ENCODE measurements at places on chromosomes 4 and X. TPM values are rescaled to one million over a fixed set of nuclear protein-coding genes. Genes with fewer than 3 reads are reported as not detected.

GRCh38 chrX:9873952-9874351 lies 87.7 kb downstream of the SHROOM2 start:
- no peak overlapping the region for H3K4me3 ChIP-seq
- H3K27ac ChIP-seq = no peak overlapping the region
- no peaks in the 10 kb centered on the region for H3K36me3 ChIP-seq
- no peak for DNase-seq
- H3K27me3 ChIP-seq = no peaks in the 10 kb centered on the region

GRCh38 chrX:134388161-134389109 lies 71.5 kb upstream of the HPRT1 start:
- no peaks in the 10 kb centered on the region for H3K27me3 ChIP-seq
- no peak overlapping the region for H3K27ac ChIP-seq
- H3K4me3 ChIP-seq = no peak overlapping the region
- H3K4me1 ChIP-seq = no peaks in the 10 kb centered on the region
- no peak for DNase-seq
- no peaks in the 10 kb centered on the region for H3K36me3 ChIP-seq

DNA sequence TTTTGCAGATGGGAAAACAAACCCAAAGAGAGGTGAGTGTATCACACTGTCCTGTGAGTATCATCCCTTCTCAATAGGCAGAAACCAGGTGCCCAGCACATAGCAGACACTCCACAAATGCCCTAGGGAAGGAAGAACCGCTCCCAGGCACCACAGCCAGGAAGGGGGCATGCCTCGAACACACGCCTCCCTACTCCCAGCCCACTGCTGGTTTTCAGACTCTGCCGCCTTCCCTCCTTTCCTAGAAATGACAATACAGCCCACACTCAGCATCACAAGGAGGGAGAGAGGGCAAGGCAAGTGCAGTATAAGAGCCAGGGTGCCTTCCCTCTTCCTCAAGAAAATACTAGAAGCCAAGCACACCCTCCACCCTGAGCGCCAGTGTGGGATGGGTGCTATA lies 16.2 kb downstream of the JAKMIP1 start:
- DNase-seq = no peak
- H3K27me3 ChIP-seq = no peaks in the 10 kb centered on the region
- H3K4me3 ChIP-seq = no peak overlapping the region
- H3K4me1 ChIP-seq = no peaks in the 10 kb centered on the region
- H3K27ac ChIP-seq = no peak overlapping the region
- H3K36me3 ChIP-seq = no peaks in the 10 kb centered on the region

DNA sequence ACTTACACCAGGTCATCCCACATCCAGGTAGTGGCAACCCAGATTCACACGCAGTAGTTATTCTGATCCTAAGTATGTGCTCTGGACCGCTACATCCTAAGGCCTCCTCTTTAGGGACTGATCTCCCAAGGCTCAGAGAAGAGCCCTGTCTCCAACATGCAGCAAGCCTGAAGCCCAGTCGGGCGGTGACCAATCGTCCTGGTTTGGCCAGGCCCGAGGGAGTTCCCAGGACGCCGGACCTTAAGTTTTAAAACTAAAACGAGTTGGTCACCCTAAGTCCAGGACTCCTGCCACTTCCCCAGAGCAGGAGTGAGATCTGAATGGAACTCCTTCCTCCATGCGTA lies 385 bp downstream of the LYAR start:
- H3K27ac ChIP-seq = peak overlapping the region; percentile 77
- H3K4me1 ChIP-seq = peaks cover 13% of the 10 kb centered on the region
- H3K4me3 ChIP-seq = peak overlapping the region; percentile 69
- H3K36me3 ChIP-seq = peaks cover 2% of the 10 kb centered on the region
- no peak for DNase-seq

GRCh38 chr4:140152013-140152703 lies 1.8 kb downstream of the MAML3 start:
- peak overlapping the region; percentile 97 for H3K27ac ChIP-seq
- no peaks in the 10 kb centered on the region for H3K27me3 ChIP-seq
- H3K36me3 ChIP-seq = no peaks in the 10 kb centered on the region
- H3K4me3 ChIP-seq = peak overlapping the region; percentile 97
- no peak for DNase-seq
- H3K4me1 ChIP-seq = no peaks in the 10 kb centered on the region

DNA sequence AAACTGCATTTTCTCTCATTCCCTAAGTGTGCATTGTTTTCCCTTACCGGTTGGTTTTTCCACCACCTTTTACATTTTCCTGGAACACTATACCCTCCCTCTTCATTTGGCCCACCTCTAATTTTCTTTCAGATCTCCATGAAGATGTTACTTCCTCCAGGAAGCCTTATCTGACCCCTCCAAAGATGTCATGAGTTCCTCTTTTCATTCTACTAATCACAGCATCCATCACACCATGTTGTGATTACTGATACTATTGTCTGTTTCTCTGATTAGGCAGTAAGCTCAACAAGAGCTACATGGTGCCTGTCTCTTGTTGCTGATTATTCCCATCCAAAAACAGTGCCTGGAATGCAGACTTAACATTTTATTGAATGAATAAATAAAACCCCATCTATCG lies 2.9 kb upstream of the AFP start:
- H3K27ac ChIP-seq = no peak overlapping the region
- H3K36me3 ChIP-seq = no peaks in the 10 kb centered on the region
- no peak overlapping the region for H3K4me3 ChIP-seq
- no peaks in the 10 kb centered on the region for H3K4me1 ChIP-seq
- DNase-seq = no peak

DNA sequence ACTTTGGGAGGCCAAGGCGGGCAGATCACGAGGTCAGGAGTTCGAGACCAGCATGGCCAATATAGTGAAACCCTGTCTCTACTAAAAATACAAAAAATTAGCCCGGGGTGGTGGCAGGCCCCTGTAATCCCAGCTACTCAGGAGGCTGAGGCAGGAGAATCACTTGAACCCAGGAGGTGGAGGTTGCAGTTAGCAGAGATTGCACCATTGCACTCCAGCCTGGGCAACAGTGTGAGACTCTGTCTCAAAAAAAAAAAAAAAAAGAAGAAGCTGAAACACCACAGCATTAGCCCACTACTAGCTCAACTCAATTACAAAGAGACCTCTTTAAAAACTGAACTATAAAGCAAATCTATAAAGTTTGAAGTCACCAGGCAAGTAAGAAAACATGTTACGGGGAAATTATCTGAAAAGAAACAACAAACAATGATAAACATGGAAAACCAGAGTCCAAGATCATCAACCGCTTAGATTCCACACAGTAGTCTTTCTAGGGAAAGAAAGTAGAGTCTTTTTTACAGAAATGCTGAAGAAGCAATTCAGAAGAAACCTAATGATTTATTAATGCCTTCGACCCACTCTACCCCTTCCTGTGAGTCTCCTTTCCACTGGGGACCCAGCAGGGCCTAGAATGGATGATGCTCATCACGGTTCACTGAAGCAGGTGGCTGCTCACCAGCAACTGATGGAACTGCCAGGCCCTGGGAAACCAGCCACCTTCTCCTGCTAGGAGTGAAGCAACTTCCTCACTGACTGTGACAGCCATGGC lies 6.6 kb downstream of the SAT1 start:
- no peaks in the 10 kb centered on the region for H3K27me3 ChIP-seq
- no peak for DNase-seq
- H3K4me3 ChIP-seq = no peak overlapping the region
- H3K36me3 ChIP-seq = no peaks in the 10 kb centered on the region

DNA sequence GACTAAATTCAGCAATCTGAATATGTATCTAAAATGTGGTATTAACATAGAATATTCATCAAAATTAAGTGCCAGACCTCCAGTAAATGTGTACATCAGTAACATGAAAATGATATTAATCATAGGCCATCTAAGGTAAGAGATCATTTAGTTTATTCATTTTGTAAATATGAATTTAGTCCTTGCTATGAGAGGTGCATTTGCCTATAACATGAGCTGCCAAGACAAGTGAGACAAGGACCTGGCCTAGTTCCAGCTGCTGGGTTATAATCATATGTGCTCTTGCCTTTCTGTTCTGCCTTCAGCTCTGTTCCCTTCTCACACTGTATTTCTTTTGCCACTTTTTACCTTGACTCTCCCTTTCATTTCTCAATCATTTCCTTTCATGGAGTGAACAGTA lies 160.0 kb downstream of the STIM2 start:
- no peak overlapping the region for H3K4me3 ChIP-seq
- H3K4me1 ChIP-seq = no peaks in the 10 kb centered on the region
- DNase-seq = no peak
- no peaks in the 10 kb centered on the region for H3K27me3 ChIP-seq
- no peak overlapping the region for H3K27ac ChIP-seq

- H3K36me3 ChIP-seq = no peaks in the 10 kb centered on the region
- no peaks in the 10 kb centered on the region for H3K4me1 ChIP-seq
- no peak overlapping the region for H3K27ac ChIP-seq
These were observed 1950.7 kb upstream of the IGFBP7 start for GRCh38 chr4:59060895-59061294.

GRCh38 chrX:38803588-38804431 lies 2.6 kb downstream of the MID1IP1 start:
- no peaks in the 10 kb centered on the region for H3K36me3 ChIP-seq
- no peaks in the 10 kb centered on the region for H3K27me3 ChIP-seq
- H3K4me3 ChIP-seq = peak overlapping the region; percentile 72
- H3K4me1 ChIP-seq = peaks cover 3% of the 10 kb centered on the region
- DNase-seq = peak; percentile 81

DNA sequence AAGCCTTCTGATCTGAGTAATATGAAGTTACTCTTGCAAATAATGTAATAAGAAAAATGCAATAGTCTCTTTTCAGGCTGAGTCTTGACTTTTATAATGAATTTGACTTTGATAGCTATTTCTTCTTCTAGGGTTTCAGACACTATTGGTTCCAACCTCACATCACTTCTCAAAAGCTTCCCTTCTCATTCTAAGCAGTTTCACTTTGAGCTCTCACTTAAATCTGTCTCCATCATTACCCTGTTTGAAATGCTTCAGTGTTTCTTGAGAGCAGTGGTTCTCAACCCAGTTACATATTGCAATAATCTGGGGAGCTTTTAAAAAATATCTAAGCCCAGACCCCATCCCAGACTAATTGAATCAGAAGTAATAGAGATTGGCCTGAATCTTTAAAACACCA lies 40.5 kb upstream of the BMP2K start:
- H3K27me3 ChIP-seq = no peaks in the 10 kb centered on the region
- H3K4me1 ChIP-seq = no peaks in the 10 kb centered on the region
- H3K27ac ChIP-seq = no peak overlapping the region
- no peak for DNase-seq

DNA sequence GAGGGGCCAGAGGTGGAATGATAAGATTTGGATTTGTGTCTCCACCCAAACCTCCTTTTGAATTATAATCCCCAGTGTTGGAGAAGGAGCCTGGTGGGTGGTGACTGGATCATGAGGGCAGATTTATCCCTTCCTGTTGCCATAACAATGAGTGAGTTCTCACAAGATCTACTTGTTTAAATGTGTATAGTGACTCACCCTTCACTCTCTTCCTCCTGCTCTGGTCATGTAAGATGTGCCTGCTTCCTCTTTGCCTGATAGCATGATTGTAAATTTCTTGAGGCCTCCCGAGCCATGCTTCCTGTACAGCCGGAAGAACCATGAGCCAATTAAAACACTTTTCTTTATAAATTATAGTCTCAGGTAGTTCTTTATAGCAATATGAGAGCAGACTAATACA lies 348.6 kb downstream of the AR start:
- H3K4me3 ChIP-seq = no peak overlapping the region
- no peaks in the 10 kb centered on the region for H3K36me3 ChIP-seq
- no peak for DNase-seq
- H3K4me1 ChIP-seq = no peaks in the 10 kb centered on the region

GRCh38 chrX:118724775-118725174 lies 2.6 kb upstream of the IL13RA1 start:
- DNase-seq = peak; percentile 42
- peaks cover 8% of the 10 kb centered on the region for H3K4me1 ChIP-seq
- no peaks in the 10 kb centered on the region for H3K27me3 ChIP-seq
- no peak overlapping the region for H3K4me3 ChIP-seq
- H3K36me3 ChIP-seq = no peaks in the 10 kb centered on the region
- H3K27ac ChIP-seq = no peak overlapping the region

Gene CDX4
- not detected for total RNA-seq

Gene DGKK
- total RNA-seq = not detected

Gene TLR1
- 1.3 TPM for total RNA-seq

Gene CT45A1
- total RNA-seq = not detected

Gene GYPE
- total RNA-seq = 1.3 TPM

Gene ACE2
- total RNA-seq = not detected

Gene NDUFC1
- total RNA-seq = 34.7 TPM

Gene GABRG1
- not detected for total RNA-seq

Gene IKBKG
- total RNA-seq = 8.7 TPM

Gene CAPN6
- not detected for total RNA-seq

Gene FOXO4
- total RNA-seq = 6.9 TPM

Gene RFC1
- total RNA-seq = 52.4 TPM

Gene MAGEC3
- total RNA-seq = not detected
